Epithelial cell of prostate (primary cell): ENCODE measurements at places on chromosomes 5 and 9.

DNA sequence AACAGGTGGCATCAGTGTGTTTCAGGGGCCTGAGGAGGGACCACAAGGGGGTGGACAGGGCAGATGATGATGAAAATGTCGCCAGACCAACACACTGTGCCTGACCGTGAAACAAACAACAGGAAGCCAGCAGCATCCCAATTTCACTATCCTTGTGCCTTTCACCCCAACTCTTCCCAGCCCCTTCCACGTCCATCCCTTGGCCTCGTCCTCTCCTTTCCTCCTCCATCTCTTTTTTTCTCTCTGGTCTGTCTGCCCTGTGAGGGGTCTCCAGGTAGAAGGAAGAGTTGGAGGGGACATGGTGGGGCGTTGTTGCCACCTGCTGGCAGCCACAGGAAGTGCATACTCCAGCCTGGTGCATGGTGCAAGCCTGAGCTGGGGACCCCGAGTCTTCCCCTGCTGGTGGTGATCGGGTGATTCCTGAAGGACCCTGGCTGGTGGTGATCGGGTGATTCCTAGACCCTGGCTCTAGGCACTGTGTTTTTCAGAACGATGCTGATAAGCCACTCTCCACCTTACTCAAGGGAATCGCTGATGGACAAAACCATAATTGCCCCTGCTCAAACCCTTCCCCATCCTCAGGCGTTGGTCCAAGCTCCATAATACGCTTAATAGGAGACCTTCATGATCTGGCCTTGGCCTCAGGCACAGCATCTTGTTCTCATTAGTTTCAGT, 21.7 kb upstream of the NSD1 start:
- DNase-seq, result no peak

DNA sequence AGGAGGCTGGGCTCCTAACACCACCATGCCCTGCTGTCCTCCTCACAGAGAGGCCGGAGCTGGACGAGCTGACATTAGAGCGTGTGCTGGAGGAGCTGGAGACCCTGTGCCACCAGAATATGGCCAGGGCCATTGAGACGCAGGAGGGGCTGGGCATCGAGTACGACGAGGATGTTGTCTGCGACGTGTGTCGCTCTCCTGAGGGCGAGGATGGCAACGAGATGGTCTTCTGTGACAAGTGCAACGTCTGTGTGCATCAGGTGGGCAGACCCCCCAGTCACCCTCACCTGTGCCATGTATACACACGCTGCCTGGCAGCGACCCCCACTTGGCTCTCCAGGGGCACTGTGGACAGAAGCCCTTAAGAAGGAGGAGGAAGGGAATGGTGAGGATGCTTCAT, 35.2 kb downstream of the JADE2 start:
- DNase-seq, result no peak

GRCh38 chr9:98047002-98047401, 9.5 kb upstream of the NANS start:
- DNase-seq, result no peak

DNA sequence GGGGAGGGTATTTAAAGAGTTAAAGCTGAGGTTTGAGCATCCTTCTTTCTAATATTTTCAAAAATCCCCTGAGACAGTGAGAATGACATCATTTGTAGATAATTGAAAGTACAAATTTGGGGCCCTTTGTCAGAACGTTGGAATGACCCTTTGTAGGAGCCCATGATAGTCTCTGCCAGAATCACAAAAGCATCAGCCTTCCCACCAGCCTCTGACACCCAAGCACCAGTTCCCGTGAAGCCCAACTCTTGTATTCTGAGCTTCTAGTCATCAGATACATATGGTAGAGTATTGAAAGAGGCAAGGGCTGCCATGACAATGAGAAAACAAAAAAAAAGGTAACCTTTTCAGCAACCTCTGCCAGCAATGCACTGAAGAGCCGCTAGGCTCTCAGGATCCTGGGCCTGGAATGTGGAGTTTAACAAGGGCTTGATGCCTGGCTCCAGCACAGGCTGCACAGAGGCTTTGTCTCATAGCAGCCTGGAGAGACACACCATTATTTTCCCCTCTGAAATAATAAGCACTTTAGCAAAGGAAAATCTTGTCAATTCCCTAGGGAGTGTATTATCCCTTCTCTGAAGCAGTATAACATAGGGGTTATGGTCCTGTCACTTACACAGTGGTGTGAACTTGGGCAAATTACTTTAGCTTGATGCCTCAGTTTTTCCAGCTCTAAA, 114.4 kb downstream of the ZNF608 start:
- DNase-seq, result no peak

- DNase-seq, result no peak
These were observed 147.2 kb downstream of the SEC61B start for GRCh38 chr9:99369327-99369722.

DNA sequence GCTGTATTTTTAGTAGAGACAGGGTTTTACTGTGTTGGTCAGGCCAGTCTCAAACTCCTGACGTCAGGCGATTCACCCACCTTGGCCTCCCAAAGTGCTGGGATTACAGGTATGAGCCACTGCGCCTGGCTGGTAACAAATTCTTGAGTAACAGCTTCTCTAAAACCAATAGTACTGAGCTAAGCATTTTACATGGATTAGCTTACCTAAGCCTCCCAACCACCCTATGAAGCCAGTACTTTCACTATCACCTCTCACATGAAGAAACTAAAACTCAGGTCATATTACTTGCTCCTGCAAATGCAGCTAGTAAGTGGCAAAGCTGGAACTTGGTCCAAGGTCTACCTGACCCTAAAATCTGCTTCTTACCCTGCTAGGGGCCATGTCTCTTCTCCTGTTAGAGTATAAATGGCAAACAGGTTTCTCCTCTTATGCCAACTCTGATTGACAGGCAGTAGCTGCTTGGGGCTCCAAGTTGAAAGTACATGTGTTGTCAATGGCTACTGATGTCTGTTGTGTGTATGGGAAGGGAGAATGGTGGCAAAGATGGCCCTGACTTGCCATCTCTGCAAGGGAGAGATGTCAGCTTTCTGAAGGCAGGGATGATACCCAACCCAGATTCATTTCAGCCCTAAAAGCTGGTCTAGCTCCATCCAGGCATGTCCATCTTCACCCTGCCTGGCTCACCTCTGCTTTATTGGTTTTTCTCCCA, 4.0 kb downstream of the PHF19 start:
- DNase-seq, result no peak

- no peak for DNase-seq
These were observed 533.5 kb downstream of the ZNF608 start for GRCh38 chr5:124212934-124213333.

GRCh38 chr5:140018517-140018916, 24.6 kb downstream of the NRG2 start:
- no peak for DNase-seq

DNA sequence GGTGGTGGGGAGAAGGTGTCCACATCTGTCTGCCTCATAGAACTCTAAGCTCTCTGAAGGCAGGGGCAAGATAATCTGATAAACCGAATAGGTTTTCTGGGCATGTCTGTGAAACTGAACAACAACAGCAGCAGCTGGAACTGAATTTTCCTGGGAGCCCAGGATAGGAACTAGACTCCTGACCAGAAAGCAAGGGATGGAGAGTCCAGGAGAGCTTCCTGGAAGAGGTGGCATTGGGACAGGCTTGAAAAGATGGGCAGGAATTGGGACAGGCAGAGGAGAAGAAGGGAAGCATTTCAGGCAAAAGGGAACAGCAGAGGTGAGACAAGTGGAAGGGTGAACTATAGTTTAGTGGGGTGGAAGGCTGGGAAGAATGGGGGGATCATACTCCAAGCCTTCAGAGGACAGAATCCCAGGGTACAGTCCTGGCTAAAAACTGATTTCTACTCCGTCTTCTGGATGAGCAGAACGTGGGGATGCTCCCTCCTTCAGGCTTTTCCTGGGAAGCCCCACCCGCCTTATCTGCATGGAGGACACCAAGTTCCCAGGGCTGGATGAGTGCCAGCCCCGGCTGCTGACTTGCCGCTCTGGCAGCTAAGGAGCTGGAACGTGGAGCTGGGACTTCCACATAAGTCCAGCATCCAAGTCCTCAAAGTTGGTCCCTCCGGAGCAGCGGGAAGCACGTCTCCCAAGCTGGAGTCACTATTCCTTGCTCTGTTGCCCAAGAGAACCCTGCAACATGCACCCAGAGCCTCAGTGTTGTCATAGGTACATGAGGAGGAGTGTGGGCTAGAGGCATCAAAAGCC, 13.9 kb upstream of the KIF12 start:
- no peak for DNase-seq

- peak; percentile 34 for DNase-seq
These were observed 38.0 kb upstream of the TCERG1 start for GRCh38 chr5:146409054-146409671.

GRCh38 chr5:124102486-124102885, 590.5 kb downstream of the CSNK1G3 start:
- DNase-seq, result no peak

DNA sequence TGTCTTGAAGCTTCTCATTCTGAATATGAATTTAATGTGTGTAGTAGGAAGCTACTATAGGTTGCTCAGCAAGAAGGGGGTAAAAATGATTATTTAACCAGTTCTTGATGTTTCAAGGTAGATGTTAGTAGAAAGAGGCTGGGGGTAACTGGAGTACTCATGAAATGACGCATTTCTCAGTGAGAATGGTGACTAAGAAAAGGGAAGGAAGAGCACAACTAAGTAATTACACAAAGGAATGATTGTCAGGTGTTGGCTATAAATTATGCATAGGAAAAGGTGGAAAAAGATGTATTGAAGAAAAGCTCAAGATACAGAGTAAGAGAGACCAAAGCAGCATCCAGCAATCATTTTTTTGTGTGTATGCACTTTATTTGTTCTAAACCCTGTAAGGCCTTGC, 1.4 kb upstream of the PSIP1 start:
- DNase-seq, result no peak

- DNase-seq, result no peak
These were observed 527.3 kb downstream of the MTRR start for GRCh38 chr5:8396246-8396645.

DNA sequence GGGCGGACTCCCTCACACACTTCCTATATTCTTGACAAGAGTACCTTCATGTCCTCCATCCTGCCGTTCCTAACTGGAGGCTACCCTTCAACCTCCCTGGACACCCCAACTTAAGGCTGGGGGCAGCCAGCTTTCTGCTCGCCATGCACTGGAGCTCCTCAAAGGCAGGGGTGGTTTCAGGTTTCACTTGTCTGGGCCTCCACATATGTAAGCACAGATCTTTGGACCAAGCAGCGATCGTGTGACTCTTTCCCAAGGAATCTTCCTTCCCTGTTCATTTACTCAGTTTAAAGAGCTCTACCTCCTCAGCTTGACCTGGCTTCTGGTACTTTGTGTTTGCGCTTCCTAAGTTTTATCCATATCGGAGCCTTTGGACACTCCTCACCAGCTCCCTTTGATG, 34.2 kb upstream of the TRPC7 start:
- no peak for DNase-seq

GRCh38 chr5:172478256-172478655, 23.9 kb upstream of the SH3PXD2B start:
- DNase-seq, result no peak

DNA sequence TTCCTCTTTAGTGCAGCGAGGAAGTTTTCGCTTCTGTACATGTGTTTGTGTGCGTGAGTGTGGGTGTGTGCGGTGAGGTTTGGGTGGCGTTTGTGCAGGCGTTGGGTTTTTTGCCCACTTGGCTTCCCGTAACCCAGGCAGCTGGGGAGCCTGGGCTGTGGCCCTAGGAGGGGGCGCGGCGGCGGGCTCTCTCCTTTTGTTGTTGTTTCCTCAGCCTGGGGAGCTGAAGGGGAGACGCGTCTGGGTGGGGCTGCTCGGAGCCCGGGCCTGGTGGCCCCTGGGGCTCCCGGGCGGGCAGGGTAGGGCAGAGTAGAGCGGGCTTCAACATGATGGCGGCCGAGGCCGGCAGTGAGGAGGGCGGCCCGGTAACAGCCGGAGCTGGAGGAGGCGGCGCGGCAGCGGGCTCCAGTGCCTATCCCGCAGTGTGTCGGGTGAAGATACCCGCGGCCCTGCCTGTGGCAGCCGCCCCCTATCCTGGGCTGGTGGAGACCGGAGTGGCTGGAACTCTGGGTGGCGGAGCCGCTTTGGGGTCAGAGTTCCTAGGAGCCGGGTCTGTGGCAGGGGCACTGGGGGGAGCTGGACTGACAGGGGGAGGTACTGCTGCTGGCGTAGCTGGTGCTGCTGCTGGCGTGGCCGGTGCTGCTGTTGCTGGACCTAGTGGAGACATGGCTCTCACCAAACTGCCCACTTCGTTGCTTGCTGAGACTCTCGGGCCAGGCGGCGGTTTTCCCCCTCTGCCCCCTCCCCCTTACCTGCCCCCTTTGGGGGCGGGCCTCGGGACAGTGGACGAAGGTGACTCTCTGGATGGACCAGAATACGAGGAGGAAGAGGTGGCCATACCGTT, 665 bp downstream of the RASA1 start:
- peak; percentile 12 for DNase-seq

DNA sequence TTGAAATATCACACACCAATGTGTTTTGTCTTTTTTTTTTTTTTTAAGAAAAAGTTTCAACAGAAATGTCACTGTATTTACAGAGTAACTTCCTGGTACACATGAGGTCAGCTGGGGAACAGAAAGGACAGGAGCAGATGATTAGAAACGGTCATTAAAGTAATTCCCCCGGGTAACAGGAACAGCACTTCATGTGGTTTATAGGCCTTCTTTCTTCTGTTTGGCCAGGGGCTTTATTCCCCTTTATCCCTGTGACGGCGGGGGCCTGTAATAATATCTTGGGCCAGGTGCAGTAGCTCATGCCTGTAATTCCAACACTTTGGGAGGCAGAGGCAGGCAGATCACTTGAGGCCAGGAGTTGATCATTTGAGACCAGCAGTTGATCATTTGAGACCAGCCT, 30.5 kb upstream of the MSH3 start:
- no peak for DNase-seq

GRCh38 chr9:116312221-116312620, 158.6 kb downstream of the PAPPA start:
- DNase-seq, result no peak

DNA sequence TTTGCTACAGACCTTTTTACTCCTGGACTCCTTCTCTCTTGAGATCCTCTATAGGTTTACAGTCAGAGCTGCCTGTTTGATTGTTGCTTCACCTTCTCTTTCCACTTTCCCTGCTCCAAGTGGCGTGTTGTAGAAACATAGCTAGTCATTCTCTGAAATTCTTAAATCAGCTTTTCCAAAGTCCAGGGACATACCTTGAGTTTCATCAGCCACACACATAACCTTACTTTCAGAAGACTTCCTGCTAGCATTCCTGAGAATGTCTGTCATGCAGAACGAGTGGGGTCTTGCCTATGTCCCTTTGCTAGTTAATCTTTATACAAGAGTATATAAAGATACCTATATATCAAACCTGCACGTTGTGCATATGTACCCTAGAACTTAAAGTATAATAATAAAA, 230.3 kb upstream of the ZNF462 start:
- no peak for DNase-seq

- DNase-seq, result no peak
These were observed 53.0 kb upstream of the SMARCA2 start for GRCh38 chr9:1962122-1962521.

DNA sequence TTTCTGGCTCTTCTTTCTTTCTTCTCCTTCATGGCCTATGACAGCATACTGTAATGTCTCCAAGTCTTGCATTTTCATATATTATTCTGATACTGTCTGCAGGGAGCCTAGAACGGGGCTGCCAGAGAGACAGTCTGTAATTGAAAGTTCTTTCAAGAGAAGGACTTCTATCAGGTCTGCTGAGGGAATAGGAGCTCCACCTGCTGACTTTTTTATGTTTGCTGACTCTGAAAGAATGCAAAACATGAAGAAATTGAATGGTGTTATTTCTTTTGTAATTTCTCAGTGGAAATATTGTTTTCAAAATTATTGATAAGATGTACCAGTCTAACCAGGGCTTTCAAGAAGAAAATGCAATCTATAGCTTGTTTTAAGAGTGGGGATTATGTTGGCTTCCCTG, 121.9 kb upstream of the RFX3 start:
- no peak for DNase-seq

- peak; percentile 37 for DNase-seq
These were observed at the start of gene PTPRD for GRCh38 chr9:10612641-10613398. PTPRD (minus strand) TSS chr9:10613002.
